ENCODE measurements at places on chromosomes 4 and X. TPM values are rescaled to one million over a fixed set of nuclear protein-coding genes. Genes with fewer than 3 reads are reported as not detected.

DNA sequence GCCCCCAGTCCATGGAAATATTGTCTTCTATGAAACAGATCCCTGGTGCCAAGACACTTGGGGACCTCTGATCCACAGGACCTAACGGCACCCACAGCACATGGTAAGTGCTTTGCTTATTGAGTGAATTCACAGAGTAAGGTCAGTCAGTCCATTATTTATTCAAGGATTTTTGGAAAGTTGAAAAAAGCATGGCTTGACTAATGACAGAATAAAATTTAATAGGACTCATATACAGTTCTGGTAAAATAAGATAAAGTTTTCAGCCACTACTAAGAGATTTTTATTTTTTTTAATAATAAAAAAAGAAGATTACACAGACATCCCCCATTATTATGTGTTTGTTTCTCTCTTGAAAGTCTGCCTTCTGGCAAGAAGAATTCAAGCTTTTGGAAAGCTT lies 490.6 kb upstream of the HS3ST1 start:
- no peak for DNase-seq

DNA sequence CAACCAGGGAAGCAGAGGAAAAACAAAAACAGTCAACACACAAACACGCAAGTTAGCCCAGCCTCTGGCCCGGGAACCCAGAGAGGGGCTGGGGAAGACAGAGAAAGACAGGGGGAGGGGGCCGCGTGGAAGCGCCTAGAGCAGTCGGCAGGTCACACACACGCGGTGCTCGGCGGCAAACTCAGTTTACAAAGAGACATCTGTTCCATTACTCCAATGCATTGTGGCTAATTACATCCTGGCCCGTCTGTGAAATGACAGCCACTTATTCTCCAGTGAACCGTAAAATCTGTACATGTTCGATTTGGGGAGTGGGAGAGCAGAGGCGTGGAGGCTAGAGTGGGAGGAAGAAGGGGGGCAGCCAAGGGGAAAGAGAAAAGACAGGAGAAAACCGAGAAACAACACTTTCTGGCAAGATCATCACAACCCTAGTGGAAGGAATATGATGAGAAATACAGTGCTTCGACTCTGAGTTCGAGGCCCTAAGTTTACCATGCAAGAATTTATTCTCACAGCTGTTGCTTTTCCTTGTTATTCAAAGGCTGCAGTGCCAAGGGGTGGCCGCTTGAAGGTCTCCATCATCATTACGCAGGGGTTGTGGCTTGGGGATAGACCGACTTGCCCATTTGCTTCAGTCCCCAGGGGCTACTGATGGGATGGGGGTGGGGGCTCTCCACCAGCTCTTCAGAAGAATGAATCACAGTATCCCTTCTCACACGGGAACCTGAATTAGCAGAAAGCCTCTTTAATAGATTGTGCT lies 167.7 kb downstream of the MGST2 start:
- no peak for DNase-seq

Gene CPZ
- not detected for total RNA-seq

GRCh38 chr4:95161781-95162469 lies 386.8 kb downstream of the UNC5C start:
- no peak for DNase-seq

- DNase-seq: no peak
Observed at GRCh38 chrX:68920561-68920960, 91.7 kb downstream of the EFNB1 start.

GRCh38 chrX:51853251-51853650 lies 40.2 kb upstream of the MAGED1 start:
- no peak for DNase-seq

- DNase-seq: no peak
Observed at GRCh38 chr4:25823632-25824031, 39.2 kb downstream of the SEL1L3 start.

GRCh38 chrX:71578253-71579135 lies at the start of gene GCNA:
GCNA (plus strand) TSS chrX:71578437; CDS start chrX:71580822, 2,385 bp downstream.
- no peak for DNase-seq

Gene RPL9
- total RNA-seq: 1,240 TPM

DNA sequence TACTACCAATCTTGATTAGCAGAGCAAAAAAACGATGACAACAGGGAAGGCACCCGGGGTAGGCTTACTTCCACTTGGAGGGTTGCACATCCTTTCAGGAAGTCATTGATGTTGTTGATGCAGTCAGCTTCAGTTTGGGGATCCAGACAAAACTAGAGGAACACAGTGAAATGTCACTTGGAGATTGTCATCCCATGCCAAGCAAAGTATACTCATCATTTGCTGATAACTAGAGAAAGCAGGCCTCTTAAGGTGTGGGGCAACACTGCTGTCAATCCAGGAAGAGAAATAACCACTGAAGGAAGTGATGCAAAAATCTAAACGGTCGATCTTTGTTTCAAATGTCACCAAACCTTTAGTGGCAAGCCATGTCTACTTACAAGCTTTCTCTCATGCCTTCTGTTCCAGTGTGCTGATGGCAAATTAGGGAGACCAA lies 1.4 kb downstream of the ARHGEF6 start:
- DNase-seq: no peak
